ENCODE measurements at places on chromosomes 1 and 21.

- DNase-seq = no peak
Observed at GRCh38 chr1:175319912-175320230, 127.3 kb upstream of the KIAA0040 start.

DNA sequence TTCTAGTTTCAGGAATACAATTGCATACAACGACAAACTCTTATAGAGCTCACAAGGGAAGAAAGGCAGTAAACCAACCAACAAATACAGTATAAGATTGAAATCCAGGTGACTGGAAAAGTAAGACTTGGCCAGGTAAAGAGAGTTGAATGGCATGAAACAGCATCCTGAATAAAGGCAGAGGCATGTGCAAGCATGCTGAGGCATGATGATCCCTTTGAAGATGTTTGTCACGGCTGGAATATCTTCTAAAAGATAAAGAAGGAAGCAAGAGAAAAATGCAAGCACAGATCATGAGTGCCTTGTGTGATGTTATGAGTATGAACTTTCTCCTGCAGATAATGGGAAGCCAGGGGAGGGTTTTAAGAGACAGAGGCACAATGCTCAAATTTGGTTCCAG lies 83.3 kb upstream of the SPATA6 start:
- DNase-seq = no peak

- no peak for DNase-seq
Observed at GRCh38 chr1:158003406-158003800, 10.0 kb downstream of the KIRREL1 start.

GRCh38 chr1:83043244-83043643 lies 955.7 kb downstream of the TTLL7 start:
- no peak for DNase-seq

GRCh38 chr1:235892734-235893413 lies 26.2 kb upstream of the LYST start:
- DNase-seq = no peak

DNA sequence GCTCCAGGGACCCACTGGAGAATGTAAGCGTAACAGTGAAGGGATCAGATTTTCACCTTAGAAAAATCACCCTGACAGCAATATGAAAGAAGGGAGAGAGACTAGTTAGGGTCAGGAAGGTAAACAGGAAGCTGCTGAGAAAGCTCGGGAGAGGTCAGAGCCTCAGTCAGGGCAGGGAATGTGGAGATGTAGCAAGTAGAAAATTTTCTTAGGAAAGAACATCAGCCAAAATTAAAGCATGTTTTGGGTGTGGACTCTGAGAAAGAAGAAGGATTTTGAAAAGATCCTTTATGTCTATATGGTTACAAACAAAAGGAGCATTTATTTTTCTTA lies 16.7 kb upstream of the ERICH3 start:
- DNase-seq = no peak

- DNase-seq = no peak
Observed at GRCh38 chr1:172654535-172654934, 4.4 kb upstream of the FASLG start.

- no peak for DNase-seq
Observed at GRCh38 chr21:46245213-46245915, 16.8 kb upstream of the LSS start.

DNA sequence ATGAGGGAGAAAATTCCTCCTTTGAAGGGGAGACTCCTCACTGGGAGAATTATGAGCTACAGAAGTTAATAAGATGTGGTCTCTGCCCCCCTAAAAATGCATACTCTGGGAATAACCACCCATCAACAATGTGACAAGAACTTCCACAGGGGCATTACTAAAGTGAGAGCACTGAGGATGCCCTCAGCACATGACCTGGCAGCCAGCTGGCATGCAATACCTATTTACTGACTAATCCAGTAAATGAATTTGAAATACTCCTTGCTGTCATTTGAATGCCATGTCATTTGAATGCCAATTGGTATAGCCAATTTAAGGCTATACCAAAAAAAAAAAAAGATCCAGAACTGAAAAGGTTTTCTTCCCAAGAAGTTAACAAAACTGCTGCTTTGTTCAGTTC lies 30.8 kb downstream of the PLPP3 start:
- DNase-seq = no peak

DNA sequence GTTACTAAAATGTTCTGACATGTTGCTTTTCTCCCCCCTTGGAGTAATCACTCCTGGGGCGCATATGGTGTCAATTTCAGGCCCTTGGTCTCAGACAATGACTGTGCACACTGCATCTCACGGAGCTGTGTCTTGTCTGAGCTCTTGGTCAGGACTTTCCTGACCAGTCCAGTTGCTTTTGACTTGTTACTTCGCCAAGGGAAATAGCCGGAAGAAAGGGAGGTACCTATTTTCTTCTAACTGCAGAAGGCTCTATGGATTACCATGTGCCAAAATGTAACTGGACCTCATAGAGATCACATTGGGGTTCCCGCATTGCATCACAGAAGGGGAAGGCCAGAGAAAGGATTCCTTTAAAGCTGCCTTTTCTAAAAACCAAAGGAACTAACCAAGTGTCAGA lies 68.6 kb downstream of the SPAG17 start:
- no peak for DNase-seq

DNA sequence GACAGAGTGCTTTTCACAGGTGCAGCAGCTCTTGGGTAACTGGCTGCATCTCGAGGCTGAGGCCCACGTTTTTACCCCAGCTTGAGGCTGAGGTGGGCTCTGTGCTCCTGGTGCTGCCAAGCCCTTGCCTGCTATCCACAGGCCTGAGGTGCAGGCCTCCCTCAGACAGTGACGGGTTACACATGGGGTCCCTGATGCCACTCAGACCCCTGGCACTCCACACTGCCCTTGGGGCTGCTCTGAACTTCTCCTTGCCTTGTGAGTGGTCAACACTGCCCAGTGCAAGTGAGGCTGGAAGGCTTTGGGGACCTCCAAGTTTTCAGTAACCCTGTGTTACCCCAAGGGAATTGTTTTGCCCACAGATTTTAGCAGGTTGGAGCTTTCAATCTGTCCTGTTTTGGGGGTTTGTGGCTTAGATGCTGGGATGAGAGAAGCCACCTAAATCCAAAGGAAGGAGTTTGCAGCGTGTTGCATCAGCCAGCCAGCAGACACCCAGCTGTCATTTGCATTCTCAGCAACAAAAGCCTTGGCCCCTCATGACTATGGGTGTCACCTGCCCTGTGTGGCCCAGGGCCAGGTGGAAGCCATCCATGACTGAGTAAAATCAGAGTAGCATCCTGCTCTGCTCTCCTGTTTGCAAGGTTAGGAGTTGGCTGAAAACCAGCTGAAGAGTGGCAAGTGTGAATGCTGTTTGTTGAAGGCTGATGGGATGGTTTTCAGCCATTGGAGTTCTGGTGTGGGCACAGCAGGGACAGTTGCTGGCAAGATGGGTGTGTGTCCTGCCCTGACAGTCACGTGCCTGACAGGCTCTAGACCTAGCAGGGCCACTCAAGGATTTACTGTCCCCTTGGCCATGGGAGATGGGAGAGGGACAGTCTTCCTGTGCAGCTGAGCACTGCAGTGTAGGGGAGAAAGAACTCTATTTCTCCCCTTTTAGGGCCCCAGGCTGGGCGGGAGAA lies 3.2 kb downstream of the RNF187 start:
- DNase-seq = no peak

- no peak for DNase-seq
Observed at GRCh38 chr1:230424391-230425251, 1.5 kb downstream of the PGBD5 start.

DNA sequence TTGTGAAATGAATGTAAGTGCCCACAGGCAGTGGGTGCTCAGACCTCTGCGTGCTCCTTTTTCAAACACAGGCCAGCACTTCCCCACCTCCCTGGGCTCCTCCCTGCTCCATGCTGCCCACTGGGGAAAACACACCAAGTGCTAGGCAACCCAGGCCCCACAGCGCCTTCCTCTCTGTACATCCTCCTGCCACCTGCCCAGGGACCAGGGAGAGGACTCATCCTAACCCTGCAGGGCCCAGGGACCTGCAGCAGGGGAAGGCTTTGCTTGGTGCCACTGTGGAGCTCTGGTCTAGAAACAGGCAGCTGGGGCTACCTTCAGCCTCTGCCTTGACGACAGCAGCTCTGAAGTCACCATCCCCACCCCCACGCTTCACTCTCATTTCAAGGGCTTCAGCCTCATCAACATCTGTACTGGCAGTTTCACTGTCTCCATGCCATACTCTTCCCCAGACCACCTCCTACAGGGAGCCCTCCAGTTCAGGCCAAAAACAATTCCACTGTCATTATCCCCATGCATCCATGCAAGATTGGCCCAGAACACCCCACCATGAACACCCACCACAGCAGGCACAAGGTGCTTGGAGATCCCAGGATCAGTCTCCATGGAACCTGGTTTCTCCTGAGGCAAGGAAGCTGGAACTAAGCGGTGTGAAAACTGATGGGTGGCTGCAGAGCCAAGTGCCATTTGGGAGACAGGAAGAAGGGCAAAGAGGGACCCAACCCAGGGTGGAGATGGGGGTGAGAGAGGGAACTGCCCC lies 1.1 kb downstream of the IGSF8 start:
- no peak for DNase-seq

GRCh38 chr1:40312238-40313205 lies 4.6 kb downstream of the COL9A2 start:
- peak; percentile 36 for DNase-seq

DNA sequence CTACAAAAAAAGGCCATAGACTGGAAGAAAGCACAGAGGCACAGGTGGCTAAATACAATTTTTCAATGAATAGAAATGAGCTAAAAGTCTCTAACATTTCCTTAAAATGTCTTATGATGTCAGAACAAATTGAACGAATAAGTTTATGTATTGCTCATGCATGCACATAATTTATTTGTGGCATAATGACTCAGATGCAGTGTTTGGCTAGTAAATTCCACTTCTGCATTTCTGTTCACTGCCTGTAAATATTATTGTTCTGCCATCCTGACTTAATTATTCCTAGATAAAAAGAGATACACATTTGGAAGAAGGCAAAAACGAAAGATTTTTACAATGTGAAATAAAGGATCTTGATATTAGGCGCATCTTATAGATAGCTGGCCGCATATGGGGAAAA lies 26.6 kb upstream of the EXO1 start:
- DNase-seq = no peak

DNA sequence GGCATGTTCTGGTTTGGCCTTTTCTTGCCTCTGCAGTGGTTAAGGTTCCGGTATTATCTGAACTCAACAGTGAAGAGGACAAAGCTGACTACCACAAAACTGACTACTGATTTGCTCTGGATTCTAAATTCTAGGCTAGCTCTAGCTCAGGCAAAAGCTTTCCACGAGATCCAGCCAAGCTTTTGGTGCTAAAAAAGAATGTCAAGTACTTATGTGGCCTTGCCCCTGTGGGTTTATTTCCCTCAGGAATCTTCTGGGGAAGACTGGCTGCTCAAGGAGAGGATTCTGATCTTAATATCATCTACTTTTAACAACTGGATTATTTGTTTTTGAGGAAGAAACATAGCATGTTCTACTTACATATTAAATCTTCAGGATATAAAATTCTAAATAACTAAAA lies 26.1 kb upstream of the MTMR11 start:
- no peak for DNase-seq

GRCh38 chr1:30005972-30006619 lies 717.3 kb downstream of the MATN1 start:
- no peak for DNase-seq

DNA sequence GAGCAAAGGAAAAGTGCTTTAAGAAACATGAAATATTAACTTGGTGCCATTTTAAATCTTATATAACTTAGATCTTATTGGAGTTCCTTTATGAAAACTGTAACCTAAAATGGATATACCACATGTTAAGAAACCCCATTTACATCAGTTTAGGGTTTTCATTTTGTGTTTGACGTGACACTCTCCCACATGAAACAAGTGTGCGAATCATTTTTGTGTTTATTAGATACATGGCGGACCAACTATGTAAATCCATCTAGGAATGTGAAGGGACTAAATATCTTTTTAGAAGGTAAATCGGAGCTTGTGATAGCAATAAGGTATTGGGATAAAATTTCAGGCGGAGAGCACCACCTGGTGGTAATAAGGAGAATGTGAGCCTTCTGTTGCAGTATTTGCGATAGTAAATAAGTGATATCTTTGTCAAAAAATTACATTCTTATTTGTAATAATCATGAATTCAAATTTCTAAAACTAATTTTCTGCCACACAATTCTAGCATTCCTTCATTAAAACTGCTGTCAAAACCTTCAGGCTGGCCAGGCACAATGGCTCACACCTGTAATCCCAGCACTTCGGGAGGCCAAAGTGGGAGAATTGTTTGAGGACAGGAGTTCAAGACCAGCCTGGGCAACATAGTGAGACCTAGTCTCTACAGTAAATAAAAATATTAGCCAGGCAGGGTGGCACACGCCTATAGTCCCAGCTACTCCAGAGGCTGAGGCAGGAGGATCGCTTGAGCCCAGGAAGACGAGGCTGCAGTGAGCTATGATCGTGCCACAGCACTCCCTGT lies 31.3 kb downstream of the SMAP2 start:
- DNase-seq = peak; percentile 71

- no peak for DNase-seq
Observed at GRCh38 chr1:30774550-30775432, 17.2 kb upstream of the LAPTM5 start.

- no peak for DNase-seq
Observed at GRCh38 chr21:39317134-39318090, 4.0 kb upstream of the BRWD1 start.

GRCh38 chr1:22680726-22681125 lies 27.7 kb downstream of the C1QB start:
- DNase-seq = no peak

- peak; percentile 42 for DNase-seq
Observed at GRCh38 chr1:12434174-12434573, 183.8 kb downstream of the DHRS3 start.

DNA sequence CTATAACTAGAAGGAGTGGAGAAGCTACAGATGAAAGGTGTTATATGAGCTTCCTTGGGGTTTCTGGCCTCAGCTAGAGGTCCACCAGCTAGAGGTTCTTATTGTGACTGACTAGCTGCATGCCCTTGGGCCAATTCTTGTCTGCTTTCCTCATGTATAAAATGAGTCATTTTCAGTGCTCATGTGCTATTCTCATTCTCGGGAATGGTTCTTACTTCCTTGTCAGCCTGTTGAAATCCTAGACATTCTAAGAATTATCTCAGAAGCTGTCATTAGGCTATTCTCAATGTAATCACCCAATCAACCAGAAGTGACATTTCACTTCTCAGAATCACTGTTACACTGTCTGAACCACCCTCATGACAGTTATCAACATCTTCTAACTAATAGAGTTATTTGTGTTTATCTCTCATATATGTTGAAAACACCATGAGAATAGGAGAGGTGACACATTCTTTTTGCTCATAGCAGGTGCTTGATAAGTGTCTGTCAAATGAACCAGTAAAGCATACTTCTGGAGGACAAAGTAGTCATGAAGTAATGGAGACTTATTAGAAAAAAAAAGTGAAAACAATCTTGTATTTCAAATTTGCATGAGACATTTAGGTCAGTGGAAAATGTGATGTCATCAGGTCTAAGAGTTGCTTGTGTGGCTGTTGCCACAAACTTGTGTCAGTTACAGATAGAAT lies 122.8 kb upstream of the IVNS1ABP start:
- DNase-seq = peak; percentile 64

GRCh38 chr1:224253721-224254120 lies 70.7 kb downstream of the DEGS1 start:
- DNase-seq = no peak

- DNase-seq = no peak
Observed at GRCh38 chr1:115850937-115851336, 10.0 kb upstream of the NHLH2 start.

- no peak for DNase-seq
Observed at GRCh38 chr1:171160211-171160610, 24.9 kb upstream of the FMO2 start.

GRCh38 chr1:76463849-76464248 lies 389.3 kb downstream of the ST6GALNAC3 start:
- no peak for DNase-seq

GRCh38 chr1:215890438-215890837 lies 323.3 kb downstream of the KCTD3 start:
- DNase-seq = no peak

Data from CD4-positive, alpha-beta T cell treated with Interleukin-1 beta for 1 hour (primary cell).